ENCODE measurements at places on chromosomes 6 and 20.

DNA sequence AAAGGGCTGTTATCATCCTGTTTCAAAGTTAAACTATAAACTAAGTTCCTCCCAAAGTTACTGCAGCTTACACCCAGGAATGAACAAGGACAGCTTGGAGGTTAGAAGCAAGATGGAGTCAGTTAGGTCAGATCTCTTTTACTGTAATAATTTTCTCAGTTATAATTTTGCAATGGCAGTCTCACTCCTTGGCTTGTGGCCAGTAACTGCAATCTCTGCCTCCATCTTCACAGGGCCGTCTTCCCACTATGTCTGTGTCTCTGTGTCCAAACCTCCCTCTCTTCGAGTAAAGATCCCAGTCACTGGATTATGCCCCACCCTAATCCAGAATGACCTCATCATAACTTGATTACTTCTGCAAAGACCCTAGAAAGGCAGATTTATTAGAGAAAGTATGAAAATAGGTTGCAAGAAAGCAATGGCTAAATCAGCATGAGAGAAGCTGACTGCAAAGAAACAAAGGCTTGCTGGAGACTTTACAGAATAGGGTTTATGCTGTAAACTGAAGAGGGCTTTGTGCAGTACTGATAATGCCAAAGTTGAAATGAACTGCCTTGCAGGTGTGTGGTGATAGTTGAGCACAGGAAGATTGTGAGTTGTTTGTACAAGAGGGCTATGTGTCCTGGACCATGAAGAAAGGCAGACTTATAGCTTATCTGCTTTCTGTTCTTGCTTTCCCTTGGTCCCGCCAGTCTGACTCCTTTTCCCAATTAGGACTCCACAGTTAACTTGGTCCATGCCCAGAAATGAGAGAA is 28.4 kb downstream of the GPX6 start:
- DNase-seq, result no peak

- DNase-seq, result no peak
These were observed 26.4 kb downstream of the ABHD12 start for GRCh38 chr20:25364180-25364788.

DNA sequence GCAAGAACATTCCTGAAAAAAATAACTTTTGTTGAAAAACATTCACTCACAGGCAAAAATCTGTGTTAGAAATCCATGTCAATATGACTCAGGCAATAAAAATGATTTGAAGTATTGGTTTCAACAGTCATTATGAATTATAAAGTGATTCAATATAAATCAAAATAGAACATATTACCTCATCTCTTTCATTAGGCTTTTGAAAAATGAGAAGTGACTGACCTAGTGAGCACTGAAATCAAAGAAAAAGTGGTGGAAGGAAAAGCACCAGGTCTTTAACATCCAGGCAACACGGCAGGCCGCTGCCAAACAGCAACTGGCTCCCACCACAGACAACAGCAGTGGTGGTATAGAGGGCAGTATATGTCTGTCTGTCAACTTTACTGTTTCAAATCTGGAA is 68.9 kb downstream of the MAN1A1 start:
- no peak for DNase-seq

DNA sequence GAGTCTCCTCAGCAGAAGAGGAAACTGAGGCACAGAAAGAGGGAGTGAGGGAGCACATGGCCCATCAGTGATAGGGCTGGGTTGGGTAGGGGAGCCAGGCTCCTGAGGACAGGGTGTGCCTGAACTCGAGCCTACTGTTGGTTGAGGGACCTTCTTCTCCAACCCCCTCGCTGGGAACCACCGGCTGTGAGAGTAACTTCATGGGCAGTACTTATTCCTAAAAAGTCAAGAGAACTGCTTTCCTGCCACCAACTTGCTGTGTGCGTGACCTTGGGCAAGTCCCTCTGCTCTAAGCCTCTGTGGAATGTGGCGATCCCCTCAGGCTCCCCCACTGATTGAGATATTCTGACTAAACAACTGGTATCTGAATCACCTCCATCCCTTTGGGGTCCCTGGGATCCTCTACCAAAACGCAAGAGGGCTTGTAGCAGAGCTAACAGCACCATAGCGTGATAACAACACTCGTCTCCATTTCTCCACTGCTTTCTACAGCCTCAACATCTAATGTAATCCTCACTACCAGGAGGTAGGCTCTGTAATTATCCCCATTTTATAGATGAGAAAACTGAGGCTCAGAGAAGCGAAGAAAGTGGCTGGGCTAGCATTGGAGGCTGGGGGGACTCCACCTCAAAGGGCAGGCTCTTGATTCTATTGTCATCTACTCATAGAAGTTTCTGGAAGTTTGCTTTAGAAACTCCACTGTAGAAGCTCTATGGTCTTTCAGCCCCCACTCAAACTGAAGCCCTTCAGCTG is 76.0 kb downstream of the JPH2 start:
- DNase-seq, result no peak

DNA sequence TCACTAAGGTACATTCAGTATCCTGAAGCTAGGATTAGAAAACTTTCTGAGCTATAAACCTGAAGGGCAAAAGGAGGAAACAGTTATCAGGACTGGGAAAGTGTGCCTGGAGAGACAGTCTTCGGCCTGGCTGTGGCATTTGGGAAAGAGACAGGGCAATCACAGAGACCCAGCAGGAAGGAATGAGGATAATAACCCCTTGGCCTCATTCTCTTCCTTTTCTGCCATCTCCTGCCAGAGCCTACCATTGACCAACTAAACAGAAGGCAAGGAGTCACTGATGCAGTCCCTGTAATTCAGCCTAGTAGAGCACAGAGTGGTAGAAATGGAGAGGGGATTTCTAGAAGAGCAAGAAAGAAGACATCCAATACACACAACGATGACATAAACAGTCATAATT is 359.4 kb downstream of the HDGFL1 start:
- DNase-seq, result no peak

Data from activated CD4-positive, alpha-beta T cell treated with anti-CD3 and anti-CD28 coated beads, Interleukin-2, Interleukin-4, amounts not matched to agents 100 ng/mL and 50 ng/mL, durations not matched to agents 16 hours and 8 hours (primary cell).